ENCODE measurements at places on chromosomes 6 and 20.

GRCh38 chr6:40512340-40512739 lies 74.8 kb downstream of the LRFN2 start:
- no peak for DNase-seq

GRCh38 chr6:126156973-126157372 lies 170.6 kb downstream of the TRMT11 start:
- DNase-seq = no peak

- DNase-seq = no peak
Measured at GRCh38 chr6:6397842-6398241, 77.4 kb upstream of the F13A1 start.

GRCh38 chr6:10429638-10430427 lies 15.0 kb upstream of the TFAP2A start:
- DNase-seq = peak; percentile 81

DNA sequence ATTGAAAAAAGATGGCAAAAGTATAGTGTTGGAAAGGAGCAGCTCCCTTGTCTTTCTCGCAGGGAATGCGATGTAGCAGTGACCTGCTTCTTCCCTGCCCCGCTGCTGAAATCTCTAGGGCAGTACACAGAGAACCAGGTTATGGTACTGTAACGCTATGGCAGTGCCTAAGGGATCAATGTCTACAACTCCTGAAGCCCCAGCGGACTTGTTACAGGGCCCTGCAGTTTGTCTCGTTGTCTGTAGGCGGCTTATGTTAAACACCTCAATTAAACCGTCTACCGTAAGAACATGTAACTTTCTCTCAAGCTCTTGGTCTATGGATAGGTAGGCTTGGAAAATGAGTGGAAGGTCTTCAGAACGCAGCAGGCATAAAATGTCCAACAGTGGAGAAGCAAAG lies 44.8 kb upstream of the SLC17A4 start:
- no peak for DNase-seq

DNA sequence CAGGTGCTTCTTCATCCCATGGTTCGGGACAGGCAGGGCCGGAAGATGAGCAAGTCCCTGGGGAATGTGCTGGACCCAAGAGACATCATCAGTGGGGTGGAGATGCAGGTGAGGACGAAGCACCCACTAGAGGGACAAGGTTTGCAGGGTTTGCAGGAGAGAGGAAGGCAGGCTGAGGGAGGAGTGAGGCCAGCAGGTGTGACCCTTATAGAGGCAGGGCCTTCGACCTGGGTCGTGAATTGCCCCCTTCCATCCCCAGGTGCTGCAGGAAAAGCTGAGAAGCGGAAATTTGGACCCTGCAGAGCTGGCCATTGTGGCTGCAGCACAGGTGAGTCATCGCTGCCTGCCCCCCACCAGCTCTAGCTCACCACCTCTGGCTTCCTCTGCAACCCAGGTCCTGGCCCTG lies 8.4 kb downstream of the VARS2 start:
- no peak for DNase-seq

DNA sequence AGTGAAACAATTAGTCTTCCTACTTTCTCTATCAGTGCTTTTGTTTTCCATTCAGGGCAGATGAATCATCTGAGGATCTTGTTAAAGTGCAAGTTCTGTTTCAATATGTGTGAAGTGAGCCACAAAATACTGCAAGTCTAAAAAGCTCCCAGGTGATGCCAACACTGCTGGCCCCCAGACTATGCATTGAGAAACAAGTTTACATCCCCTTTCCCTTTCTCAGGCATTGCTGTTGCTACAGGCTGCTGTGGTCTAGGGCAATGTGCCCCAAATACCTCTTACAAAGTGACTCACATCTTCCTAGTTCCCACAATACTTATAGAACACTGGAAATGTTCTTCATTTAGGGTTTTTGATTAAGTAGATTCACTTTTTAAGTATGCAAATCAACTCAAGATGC lies 31.8 kb downstream of the ABRACL start:
- DNase-seq = no peak

DNA sequence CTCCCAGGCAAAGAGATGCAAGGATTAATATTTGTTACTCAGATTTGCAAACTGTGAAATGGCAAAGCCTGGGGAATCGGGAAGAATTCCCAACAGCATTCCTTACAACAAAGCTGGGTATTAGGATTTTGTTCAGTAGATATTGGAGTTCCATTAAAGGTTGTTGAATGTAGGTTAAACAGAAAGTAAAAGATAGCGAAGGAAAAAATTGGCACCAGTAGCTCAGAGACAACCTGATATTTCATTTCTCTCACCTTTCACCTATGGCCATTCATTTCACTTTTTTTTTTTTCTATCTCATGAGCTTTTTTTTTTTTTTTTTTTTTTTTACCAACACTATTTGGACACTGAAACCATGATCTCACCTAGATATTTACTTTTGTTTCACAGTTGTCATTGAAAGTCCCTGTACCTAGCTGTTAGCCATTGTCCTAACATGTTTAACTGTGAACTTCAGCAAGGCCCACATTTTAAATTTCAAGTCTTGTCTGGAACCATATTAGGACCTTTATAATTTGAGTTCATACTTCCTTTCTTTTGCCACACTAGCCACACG lies 552.5 kb downstream of the HAO1 start:
- DNase-seq = no peak

DNA sequence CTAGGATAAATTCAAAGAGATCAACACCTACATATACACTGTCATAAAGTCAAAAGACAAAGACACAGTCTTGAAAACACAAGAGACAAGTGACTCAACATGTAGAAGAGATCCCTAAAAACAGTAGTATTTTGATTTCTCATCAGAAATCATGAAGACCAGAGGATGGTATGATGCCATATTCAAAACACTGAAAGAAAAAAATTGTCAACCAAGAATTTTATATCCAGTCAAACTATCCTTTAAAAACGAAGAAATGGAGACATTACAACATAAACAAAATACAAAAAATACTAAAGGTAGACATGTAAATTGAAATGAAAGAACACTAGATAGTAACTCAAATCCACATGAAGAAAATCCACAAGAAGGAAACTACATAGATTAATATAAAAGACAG lies 27.3 kb upstream of the HBS1L start:
- no peak for DNase-seq

- DNase-seq = no peak
Measured at GRCh38 chr6:144232176-144232831, 52.8 kb upstream of the UTRN start.

- DNase-seq = no peak
Measured at GRCh38 chr20:61262036-61262435, 10.0 kb downstream of the CDH4 start.

DNA sequence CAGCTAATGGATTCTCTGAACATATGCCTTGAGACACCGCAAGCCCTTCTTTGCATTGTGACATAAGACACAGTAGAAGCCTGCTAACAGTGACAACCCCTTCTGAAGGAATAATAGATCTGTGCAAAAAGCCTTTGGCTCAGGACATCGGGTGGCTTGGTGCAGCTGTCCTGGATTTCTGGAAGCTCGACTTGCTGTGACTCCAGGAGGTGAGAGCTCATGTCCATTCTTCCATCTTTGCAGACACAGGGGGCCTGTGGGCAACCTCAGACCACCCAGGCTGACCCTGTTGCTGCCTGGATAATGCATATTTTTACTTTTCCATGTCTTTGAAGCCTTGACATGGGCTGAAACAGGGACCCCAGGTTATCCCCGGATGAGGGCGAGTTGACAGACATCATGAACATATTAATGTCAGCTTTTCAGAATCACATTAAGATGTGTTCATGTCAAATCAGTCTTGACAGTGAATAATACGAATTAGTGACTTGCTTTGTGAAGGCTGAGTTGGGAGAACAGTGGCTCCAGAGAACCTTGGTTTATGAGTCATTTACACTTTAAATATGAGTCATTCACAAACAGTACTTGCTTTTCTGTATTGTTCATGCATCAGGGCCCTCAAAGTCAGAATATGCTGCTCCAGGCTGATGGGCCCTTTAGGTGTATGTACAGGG lies 66.8 kb upstream of the IYD start:
- no peak for DNase-seq

DNA sequence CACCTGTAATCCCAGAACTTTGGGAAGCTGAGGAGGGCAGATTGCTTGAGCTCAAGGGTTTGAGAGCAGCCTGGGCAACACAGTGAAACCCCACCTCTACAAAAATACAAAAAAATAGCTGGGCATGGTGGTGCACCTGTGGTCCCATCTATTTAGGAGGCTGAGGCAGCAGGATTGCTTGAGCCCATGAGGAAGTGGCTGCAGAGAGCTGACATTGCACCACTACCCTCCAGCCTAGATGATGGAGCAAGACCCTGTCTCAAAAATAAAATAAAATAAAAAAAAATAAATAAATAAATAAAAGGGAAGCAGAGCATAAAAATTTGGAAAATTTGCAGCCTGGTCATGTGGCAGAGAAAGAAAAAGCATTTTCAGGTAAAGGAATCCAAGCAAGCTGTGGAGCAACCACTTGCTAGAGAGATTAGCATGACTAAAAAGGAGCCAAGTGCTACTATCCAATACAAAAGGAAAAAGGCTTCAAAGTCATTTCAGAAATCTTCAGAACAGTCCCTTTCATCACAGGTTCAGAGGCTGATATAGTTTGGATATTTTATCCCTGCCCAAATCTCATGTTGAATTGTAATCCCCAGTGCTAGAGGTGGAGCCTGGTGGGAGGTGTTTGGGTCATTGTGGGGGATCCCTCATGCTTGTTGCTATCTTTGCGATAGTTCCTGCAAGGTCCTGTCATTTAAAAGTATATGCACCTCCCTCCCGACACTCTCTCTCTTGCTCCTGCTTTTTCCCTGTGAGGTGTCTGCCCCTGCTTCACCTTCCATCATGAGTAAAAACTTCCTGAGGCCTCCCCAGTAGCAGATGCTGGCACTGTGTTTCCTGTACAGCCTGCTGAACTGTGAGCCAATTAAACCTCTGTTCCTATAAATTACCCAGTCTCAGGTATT lies 11.2 kb upstream of the TTK start:
- no peak for DNase-seq

- no peak for DNase-seq
Measured at GRCh38 chr6:95819939-95820338, 195.8 kb upstream of the FUT9 start.

DNA sequence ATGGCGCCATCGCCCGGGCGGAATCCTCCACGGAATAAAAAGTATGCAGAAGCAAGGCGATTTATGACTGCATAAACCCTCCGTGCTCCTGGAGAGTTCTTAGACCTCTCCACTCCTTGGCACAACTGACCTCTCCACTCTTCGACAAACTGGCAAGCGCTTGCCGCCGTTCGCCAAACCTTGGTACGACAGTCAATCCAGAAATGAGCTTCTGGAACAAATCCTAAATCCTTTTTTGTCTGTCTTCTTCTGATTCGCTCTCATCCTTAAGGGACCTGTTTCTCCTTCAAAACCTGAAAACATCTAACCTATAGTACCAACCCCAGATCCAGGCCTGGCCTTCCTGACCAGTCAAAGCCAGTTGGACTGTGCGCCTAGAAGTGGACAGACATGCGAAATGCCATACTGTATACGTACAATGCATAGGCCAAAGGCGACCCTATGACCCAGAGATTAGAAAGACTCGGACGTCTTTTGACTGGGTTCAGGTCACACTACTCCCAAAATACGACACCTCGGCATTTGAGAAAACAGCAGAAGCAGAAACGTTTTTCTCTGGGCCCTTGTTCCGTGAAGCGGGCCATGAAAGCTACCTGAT lies 59.4 kb downstream of the TRIM27 start:
- DNase-seq = no peak

DNA sequence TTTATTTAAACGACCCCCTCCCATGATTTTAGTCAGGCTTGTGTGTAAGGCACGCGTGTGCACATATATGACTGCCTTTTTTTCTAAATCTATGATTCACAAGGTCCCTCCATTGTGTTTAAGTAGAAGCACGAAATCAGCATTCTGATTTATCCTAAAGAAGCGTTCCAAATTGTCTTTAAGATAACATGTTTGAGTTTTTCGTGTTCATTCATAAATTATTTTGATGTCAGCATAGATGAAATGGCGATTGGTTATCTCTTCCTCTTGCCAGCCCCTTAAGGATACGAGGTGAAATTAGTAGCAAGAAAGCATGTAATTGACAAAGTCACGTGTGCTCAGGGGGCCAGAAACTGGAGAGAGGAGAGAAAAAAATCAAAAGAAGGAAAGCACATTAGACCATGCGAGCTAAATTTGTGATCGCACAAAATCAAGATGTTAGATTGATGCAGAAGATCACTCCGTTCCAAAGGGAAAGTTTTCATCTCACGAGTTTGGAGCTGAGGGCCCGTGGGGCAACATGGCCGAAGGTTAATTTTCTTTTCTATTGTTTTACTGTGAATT lies at the start of gene LIN28B:
Gene LIN28B, plus strand, starts transcription at position 377 of the 564 bp plus-strand sequence. Its CDS starts 144 bp downstream, at position 521.
- no peak for DNase-seq

DNA sequence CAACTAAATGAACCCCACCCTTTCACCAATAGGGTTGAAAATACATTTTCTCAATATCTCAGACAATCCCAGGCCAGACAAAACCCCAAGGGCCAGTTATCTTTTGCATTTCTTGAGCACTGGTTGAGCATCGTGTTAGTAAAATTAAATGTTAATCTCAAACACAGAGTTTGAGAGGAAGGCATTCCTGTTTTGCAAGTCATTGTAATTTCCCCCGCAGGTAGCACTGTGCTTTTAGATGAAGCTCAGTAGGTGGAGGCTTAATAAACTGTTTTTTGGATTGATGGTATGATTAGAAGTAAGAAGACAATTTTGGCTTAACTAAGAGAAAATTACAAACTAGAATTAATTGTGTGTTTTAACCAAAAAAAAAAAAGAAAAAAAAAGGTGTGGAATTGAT lies 998.6 kb upstream of the FLRT3 start:
- no peak for DNase-seq

DNA sequence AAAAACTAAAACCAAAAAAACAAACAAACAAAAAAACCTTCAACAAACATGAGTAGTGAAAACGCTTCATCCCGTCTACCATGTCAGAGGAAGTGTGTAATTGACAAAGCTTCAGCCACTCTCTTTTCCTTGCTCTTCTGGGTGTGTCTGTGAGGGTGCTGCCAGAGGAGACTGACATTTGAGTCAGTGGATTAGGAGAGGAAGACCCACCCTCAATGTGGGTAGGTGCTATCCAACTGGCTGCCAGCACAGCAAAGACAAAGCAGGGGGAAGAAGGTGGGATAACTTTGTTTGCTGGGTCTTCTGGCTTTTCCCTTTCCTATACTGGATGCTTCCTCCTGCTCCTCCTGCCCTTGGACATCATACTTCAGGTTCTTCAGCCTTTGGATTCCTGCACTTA lies 145.6 kb downstream of the TASP1 start:
- no peak for DNase-seq

DNA sequence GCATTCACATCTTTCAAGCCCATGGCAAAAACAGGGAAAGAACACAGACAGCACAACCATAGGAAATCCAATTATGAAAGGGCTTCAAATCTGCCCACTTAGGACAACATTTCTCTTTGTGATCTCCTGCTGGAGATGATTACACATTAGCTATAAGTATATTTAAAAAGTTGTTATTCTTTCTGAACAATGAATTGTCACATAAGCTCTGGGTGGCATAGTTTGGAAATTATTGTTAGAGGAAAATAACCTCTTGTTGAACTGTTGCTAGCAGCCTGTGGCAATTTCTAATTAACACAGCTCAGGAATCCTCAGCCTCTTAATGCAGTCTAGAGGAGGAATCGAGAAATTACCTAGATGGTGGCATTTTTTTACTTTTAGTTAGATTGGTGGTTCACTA lies 54.9 kb downstream of the BCAS1 start:
- no peak for DNase-seq
